Activated CD8-positive, alpha-beta memory T cell treated with anti-CD3 and anti-CD28 coated beads, Interleukin-2, amount 50 U/mL, for 4 hours (primary cell): ENCODE measurements at places on chromosomes 11 and 22.

- no peak for DNase-seq
Observed at GRCh38 chr11:2804189-2804588, 81.4 kb downstream of the CDKN1C start.

DNA sequence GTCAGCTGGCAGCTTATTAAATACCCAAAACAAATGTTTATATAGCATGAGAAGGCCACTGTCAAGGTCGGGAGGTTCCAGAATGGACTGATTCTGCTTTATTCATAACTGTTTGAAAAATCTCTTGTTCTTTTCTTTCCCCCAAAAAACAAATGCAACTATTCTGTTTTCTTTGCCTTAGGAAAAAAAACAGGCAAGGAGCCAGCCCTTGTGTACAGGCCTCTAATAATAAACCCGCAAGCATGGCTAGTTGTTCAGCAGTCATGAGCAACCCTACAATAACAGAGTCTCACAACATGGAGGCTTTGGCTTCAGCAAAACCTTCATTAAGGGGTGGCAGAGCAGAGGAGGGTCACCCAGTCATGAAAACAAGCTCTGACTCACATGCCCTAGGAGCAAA is 191.7 kb downstream of the KIRREL3 start:
- DNase-seq, result no peak

DNA sequence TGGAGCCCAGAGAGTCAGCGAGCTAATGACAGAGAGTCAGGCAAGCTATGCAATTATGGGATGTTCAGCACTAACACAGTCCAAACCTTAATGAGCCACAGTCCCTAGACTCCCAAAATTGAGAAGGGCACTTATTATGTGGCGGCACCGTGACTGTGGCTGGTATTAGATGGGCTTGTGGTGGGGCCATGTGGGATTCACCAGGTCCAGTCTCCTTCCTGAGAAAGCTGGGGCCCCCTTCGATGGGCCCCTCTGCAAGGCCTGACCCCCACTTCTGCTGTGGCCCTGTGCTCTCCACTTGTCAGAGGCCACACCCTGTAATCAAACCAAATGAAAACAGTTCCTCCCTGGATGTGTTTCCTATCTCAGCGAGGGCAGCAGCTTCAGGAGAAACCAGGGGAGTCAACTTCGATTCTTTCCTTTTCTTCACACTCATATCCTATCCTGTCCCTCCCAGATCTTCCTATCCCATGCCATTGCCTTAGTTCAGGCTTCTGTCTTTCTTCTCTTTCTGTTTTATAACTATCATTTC is 42.9 kb downstream of the INSC start:
- DNase-seq, result no peak

DNA sequence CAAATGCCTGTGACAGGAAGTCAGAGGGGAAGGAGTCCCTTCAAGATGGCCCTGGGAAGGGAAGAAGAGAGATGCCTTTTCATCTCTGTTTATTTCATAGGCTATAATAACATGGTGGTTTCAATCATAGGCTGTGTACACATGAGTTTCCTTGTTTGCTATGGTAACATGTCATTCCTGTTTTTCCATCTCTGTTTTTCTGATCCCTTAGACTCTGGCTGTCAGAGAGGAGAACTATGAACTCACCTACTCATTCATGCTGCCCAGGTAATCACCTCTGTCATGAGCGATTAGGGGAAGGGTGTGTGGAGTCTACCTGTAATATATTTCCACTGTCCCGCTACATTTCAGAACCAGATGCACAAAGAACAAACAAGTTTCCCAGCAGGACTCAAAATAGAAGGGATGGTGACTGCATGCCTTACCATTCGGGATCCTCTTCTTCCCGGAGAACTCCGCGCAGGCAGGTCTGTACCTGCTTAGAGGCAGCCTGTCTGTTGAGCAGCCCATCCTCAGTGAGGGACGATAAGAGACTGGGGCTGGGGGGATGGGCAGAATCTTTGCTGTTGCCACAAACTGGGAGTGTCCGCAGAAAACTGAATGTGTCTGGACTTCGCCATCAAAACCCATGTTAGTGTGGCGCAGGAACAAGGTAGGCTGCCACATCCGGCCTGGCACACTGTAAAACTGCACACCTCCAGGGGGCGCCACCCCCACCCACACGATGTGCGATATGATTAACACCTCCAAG is 7.1 kb upstream of the PEX26 start:
- no peak for DNase-seq

GRCh38 chr22:23001463-23001862 is 68.9 kb upstream of the GNAZ start:
- no peak for DNase-seq

DNA sequence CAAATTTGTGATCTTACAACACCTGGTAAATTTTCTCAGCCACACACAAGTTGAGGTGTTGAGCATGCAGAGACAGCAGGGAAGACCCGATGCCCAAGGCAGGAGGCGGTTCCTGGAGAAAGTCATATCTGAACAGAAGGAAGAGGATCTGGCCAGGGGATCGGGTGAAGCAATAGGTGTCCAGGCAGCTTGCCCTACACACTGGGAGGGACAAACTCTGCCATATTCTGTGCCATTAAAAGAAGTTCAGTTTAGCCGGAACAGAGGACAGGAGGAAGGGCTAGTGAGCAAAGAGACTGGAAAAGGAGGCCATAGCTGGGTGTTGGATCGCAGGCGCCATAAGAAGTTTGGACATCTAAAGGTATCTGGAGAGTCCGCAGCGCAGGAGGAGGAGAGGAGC is 76.5 kb downstream of the TMPRSS5 start:
- DNase-seq, result no peak

DNA sequence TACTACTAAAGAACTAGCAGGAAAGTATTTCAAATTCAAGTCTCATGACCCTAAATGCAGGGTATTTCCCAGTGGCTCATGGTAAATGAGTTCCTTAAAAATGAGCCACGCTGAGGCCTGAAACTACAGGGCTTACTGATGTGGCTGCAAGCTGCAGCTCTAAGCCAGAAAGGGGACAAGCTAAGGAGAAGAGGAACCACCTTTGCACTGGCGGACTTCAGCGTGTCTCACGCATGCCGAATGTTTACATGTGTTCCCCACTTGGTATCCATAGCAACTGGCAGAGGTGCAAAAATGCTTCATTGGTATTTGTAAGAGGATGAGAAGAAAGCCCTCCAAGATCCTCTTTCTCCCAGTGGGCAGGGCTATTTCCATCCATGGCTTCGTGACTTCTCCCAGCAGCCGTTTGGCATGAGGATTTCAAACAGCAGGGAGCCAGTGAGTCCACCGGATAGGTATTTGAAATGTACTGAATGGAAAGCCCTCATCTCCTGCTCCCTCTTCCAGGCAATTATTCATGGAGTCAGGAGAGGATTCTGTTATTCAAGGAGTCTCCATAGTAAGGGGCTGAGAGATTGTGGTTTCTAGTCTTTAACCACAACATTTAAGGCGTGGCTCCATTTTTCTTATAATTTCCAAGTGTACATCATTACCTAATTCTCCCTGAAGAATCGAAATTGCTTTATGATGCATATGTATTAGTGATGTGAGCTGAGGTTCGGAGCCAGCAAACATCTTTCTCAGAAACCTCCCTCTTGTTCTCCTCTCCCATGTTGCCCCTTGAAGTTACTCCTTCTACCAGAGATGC is 55.3 kb upstream of the CD44 start:
- DNase-seq, result peak; percentile 50

- DNase-seq, result no peak
Observed at GRCh38 chr11:128207861-128208321, 379.5 kb downstream of the ETS1 start.

DNA sequence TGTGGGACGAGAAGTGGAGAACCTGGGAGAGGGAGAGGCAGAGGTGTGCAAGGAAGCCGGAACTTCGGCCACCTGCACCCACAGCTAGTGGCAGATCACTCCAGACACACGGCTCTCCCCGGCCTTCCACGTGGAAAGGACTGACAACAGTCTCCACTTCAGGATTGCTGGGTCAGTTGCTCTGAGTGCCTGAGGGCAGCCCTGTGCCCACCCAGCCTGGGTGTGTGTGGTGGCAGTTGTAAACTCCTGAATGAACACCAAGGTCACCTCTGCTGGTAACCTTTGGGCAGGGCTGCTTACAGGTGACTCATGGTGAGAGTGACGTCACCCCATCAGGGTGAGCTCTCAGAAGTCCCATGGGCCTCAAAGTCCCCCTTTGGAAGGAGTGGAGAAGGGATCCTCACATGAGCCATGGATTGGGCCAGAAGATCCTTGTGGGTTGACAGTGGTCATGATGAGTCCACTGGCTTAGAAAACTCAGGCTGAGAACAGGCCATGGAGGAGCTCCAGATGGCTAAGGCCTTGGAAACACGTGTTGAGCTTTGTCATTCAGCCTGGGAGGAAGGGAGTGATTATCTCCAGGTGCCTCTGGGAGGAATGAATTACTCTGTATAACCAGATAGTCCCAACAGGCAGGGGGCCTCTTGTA is 71.3 kb downstream of the BCR start:
- DNase-seq, result peak; percentile 25

DNA sequence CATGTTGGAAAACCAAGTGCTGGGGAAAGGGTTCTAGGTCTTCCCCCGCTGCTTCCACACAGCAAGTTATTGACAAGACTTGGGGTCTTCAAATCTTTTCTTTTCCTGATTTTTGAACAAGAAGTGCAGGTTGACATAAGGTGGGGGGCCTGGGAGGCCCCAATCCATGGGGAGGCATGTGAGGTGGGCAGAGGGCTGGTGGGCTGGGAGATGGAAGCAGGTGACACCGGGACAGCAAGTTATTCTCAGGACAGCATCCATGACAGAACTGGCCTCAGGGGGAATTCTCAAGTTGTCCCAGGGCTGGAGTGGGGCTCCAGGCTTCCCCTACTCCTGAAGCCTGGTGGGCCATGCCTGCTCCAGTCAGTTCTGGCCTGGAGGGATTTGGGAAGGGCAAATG is 5.5 kb downstream of the FGF19 start:
- no peak for DNase-seq

DNA sequence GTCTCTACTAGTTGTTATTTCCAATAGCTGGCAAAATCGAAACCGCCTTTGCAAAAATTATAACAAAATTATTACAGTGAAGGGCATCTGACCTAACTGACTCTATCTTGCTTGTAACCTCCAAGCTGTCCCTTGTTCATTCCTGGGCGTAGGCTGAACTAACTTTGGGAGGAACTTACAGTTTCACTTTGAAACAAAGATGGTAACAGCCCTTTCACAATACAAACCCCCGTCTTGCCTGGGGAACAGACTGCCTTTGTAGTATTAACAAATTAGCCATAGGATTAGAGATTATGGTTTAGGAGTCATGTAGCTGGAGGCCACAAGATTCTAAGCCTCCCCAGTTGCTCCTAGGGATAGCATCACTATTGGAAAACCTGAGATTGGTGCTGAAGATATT is 131.6 kb upstream of the HSD17B12 start:
- DNase-seq, result no peak

DNA sequence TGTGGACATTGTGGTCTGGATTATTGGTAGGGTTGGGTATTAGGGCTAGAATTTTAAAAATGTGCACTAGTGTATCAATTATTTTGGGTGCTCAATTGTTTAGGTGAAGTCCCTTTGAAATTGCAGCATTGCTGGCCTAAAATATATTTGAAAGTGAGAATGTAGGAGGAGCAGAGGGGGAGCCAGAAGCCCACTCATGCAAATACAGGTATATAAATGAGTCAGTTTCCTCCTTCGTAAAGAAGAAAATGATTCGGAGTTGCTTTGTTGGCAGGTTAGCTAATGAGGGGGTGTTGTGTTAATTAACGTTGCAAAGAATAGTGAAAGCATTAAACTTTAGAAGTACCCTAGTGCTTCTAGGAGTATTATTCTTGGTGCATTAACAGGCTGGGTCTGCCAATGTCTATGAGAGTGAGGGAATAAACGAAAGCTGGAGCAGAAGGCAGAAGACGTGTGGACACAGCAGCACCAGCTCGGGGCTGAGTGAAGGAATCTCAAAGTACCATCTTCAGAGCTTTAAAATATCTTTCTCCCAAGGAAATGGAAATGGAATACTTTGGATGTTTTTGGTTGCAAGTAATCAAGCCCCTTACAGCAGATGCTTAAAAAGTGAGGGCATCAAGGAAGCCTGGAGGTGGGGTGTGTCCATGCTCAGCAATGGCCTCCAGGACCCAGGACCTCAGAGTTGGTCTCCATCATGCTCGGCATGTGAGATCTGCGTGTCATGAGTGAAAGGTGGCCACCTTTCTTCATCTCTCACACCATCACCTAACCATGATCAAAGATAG is 522.9 kb downstream of the NTM start:
- no peak for DNase-seq

GRCh38 chr11:40227730-40228129 is 1231.7 kb downstream of the LRRC4C start:
- no peak for DNase-seq

- no peak for DNase-seq
Observed at GRCh38 chr22:38481162-38481870, 13.4 kb downstream of the KDELR3 start.

DNA sequence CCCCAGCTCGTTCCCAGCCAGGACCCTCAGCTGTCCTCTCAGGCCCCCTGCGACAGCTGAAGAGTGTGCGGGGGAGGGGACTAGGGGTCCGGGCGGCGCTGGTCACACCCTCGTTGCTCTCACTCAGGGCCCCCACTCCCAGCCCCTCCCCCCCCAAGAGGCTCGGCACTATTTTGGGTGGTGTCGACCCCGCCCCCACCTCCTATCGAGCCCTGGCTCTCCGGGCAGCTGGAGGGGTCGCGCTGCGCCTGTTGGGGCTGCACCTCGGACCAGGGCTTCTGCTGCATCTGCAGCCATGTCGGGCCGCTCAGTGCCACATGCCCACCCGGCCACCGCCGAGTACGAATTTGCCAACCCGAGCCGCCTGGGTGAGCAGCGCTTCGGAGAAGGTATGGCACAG is at the start of gene HSPB2:
TSS of gene HSPB2 (plus strand) at position 200 of the 400 bp plus-strand sequence. CDS start at position 296, 96 bp downstream.
- no peak for DNase-seq

GRCh38 chr22:21938906-21939305 is 13.7 kb downstream of the PPM1F start:
- no peak for DNase-seq

DNA sequence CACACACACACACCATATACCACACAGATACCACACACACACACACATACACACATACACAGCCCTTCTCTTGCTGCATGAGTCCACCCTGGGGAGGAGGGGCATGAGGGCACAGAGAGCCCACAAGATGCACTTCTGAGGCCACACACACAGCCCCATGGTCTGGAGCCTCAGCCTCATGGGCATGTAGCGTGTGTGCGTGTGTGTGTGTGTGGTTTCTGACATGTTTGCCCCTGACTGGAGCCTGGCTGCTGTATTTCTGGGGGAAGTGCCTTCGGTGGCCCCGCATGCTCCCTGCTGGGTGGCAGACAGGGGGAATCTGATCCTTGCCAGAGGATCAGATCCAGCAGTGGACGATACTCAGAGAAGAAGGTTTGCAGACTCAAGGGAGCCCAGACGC is 97.0 kb upstream of the PRR5 start:
- no peak for DNase-seq

GRCh38 chr11:109015283-109015682 is 350.4 kb downstream of the DDX10 start:
- DNase-seq, result no peak

- DNase-seq, result no peak
Observed at GRCh38 chr22:27213294-27213693, 555.9 kb downstream of the MIAT start.

GRCh38 chr11:85407648-85408047 is 219.5 kb downstream of the DLG2 start:
- no peak for DNase-seq

GRCh38 chr11:71454470-71455113 is 1.6 kb downstream of the NADSYN1 start:
- peak; percentile 41 for DNase-seq
